WTC11 (cell line): ENCODE measurements at places on chromosomes 1 and 21.

- DNase-seq, result no peak
Measured at GRCh38 chr1:55364216-55364615, 149.1 kb upstream of the USP24 start.

DNA sequence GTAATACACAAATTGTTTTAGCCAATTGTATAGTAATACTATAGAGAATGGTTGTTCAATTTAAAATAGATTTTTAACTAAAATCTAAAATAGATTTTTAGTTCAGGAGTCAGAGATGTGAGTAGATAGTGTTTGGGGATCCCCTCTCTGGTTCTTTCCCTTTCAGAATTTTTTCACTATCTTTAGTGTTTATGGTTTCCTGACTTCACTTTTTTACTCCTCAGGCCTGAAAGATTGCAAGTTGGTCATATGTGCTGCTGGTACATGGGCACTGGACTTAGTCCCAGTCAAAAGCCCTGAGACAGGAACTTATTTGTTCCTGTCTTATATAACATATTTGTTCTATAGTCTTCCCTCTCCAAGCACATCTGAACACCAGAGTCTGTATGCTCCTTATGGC, 96.8 kb upstream of the ATP1B1 start:
- DNase-seq, result no peak

GRCh38 chr1:182249201-182249676, 142.4 kb downstream of the GLUL start:
- no peak for DNase-seq

DNA sequence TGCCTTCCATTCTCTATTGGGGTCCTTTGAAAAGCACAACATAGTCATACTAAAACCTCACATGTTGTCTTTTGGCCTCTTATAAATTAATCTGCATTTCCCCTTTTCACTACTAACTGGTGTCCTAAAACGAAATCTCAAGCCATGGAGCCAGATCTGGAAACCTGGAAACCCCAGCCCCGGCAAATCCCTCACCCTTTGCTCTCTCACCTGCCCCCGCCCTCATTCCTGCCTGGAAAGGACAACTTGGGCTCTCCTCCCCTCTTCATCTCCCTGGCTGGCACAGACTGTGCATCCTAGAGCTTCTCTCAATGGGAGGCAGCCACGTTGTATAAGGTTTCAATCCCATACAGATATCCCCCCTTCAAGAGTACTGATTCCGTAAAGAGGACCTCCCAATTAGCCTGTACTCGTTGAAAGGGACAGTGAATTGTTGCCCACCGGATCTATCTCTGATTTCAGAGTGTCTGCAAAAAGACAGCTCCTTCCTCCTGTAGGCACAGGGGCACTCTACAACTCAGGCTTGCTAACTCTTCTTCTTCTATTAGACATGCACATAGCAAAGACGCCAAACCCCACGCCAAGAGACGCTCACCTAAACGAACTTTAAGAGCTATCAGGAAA, 1.4 kb downstream of the DUSP10 start:
- no peak for DNase-seq

- DNase-seq, result peak; percentile 38
Measured at GRCh38 chr1:30232288-30232899, 491.0 kb downstream of the MATN1 start.
